ENCODE measurements at places on chromosomes 7 and 10. TPM values are rescaled to one million over a fixed set of nuclear protein-coding genes. Genes with fewer than 3 reads are reported as not detected.

- DNase-seq = no peak
These were observed 1.8 kb downstream of the GNAI1 start for GRCh38 chr7:80136261-80137055.

- no peak for DNase-seq
These were observed 115.8 kb downstream of the MAGI2 start for GRCh38 chr7:79337717-79338116.

The ABCB1 gene
- total RNA-seq = 6.5 TPM

The SCIN gene
- 1.6 TPM for total RNA-seq

All from frontal cortex (tissue), 4 donors.